ENCODE measurements at places on chromosomes 2 and 18. TPM values are rescaled to one million over a fixed set of nuclear protein-coding genes. Genes with fewer than 3 reads are reported as not detected.

DNA sequence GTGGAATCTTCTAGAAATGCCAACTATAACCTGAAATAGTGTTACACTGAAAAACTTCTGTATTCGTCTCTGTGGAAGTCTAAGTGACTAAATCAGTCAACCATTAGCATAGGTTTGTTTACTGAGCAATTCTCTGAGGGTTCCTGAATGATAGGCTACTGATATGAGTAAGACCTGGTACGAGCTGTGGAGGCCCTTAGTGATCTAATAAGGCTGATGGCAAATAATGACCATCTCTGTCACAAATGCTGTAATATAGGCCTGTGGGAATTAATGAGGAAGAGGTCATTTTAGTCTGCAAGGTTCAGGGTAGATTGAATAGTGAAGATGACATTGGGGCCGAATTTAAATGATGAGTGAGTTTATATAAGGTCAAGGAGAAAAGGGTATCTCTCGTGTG lies 82.5 kb downstream of the MGAT5 start:
- H3K27me3 ChIP-seq = no peaks in the 10 kb centered on the region
- peaks cover 63% of the 10 kb centered on the region for H3K4me1 ChIP-seq
- H3K4me3 ChIP-seq = no peak overlapping the region
- H3K27ac ChIP-seq = peak overlapping the region; percentile 20

DNA sequence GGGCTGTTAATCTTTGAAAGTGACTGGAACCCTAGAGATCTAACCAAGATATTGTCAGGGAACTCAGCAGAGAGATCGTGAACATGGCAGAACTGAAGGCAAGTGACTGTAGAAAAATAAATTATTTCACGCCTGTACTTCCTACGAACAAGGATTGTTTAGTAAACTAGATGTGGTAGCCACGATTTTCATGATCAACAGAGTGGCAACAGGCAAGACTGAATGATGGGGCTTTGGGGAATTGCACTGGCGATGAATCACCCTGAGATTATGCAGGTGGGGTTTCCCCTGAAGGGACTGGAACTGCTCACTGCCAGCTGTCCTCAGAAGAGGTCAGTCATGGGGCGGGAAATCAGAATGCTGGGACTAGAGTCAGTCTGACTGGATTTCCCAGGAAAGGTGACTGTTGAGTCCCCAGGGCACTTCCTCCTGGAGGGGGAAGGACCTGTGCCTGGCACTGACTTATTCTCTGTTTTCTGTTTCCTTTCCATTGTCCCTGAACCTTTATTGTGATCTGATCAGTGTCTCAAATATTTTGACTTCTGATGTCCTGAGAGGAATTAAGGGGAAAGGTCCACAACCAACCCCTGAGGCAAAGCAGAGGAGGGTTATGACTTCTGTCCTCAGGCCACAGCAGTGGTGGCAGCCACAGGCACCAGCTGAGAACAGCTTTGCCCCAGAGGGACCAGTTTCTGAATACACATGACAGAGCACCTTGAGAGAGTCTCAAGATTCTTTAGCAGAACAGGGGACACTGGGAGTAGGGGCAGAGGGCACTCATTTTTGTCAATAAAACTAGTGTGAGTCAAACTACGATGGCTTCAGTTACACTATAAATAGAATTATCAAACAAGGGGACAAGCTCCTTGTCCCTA lies 70.0 kb downstream of the NAB1 start:
- no peaks in the 10 kb centered on the region for H3K27me3 ChIP-seq
- H3K4me3 ChIP-seq = no peak overlapping the region
- no peaks in the 10 kb centered on the region for H3K4me1 ChIP-seq
- DNase-seq = no peak

CROCC2 gene
- 0.04 TPM for polyA plus RNA-seq

DNA sequence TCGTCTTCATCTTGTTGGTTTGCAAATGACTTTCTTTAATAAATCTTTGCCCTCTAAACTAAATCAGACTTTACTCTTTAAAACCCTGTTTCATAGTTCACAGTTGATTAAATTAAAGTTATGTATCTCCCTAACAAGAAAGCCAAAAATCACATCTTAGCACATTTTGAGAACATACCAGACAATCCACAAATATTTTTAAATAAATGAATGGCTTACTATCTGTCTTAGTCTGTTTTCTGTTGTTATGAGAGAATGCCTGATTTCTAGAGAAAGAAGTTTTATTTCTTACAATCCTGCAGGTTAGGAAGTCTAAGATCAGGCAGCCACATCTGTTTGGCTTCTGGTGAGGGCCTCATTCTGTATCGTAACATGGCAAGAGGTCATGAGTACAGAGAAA lies 1090.2 kb upstream of the PIK3C3 start:
- H3K4me1 ChIP-seq = no peaks in the 10 kb centered on the region
- H3K27me3 ChIP-seq = no peaks in the 10 kb centered on the region
- no peak overlapping the region for H3K4me3 ChIP-seq
- DNase-seq = no peak
- no peak overlapping the region for H3K27ac ChIP-seq

DNA sequence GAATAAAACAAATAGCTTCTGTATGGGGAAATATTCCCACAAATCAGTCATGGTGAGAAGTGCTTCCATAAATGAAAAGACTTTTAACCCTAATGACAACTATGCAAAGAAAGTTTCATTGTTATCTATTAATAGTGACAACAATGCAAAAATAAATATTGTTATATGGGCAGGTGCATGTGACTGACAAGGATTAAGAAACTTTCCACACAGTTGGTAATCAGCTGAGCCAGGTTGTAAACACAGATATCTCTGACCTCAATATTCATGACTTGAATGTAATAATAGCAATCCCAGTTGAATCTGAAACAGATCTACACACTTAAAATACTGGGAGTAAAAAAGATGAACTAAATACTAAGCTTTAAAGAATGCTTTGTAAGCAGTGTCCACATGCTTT lies 517.0 kb upstream of the SOX11 start:
- no peaks in the 10 kb centered on the region for H3K4me1 ChIP-seq
- DNase-seq = no peak
- no peak overlapping the region for H3K4me3 ChIP-seq
- no peaks in the 10 kb centered on the region for H3K36me3 ChIP-seq

Data from spleen (tissue), 13 donors.